Stimulated activated CD8-positive, alpha-beta memory T cell treated with anti-CD3 and anti-CD28 coated beads, Interleukin-7, amount 100 ng/mL, for 1 hour (primary cell): ENCODE measurements at places on chromosomes 6 and 20.

DNA sequence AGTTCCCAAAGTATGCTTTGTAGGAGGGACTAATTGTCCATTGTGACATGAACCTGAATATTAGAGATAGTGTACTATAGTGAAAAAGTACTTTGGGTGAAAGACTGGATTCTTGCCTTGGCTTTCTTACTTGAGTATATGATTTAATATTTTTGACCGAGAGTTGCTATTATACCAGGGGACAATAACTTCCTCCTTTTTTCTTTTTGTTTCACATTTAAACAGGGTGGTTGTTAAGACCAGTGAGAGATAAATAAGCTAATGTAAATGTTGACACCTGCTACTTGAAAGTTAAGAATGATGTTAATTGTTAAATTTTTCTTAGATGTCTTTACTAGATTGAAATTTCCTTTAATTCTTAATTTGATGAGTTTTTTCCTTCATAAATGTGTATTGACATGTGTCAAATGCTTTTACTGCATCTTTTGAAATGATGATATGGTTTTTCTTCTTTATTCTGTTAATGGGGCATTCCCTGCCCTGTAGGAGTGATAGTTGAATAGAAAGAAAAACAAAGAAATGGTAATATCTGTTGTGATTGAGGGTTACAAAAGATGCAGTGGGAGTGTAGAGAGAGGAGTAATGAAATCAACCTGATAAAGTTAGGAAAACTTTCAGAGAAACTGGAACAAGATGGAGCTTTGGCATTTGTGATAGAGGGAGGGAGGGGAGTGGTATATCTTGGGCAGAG lies 48.4 kb downstream of the ZFAND3 start:
- DNase-seq: no peak

DNA sequence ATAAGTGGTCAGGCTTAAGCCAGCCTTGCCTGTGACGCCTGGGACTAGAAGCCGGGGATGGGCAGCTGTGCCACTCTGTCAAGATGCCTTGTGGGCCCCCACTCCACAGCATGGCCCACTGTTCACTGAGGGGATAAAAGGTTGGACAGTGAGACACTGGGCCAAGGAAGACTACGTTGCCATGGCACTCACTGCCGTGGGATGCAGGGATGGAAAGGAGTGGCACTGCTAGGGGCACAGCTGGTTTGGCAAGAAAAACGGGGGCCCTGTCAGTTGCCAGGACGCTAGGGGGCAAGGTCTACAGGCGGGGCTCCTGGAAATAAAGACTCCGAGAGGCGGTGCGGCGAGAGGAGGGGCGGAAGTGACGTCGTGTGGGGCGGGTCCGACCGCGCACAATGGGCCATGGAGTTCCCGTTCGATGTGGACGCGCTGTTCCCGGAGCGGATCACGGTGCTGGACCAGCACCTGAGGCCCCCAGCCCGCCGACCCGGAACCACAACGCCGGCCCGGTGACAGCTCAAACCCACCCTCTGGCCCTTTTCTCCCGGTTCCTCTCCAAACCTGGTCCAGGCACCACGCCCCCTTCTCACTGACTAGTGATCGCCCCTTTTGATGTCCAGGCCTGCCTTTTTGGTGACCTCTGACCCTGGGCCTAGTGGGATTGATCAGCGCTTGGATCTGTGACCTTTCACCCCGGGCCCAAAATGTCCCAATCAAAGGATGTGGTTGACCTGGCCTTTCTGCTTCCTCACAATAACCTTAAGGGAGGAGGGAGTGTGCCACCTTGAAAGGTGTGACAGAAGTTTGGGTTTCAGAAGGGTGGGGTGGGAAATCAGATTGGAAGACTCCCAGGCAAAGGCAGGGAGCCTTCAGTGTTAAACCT lies at the start of gene ATAT1:
ATAT1 (plus strand) TSS at position 391 of the 883 bp plus-strand sequence.
- peak; percentile 85 for DNase-seq

DNA sequence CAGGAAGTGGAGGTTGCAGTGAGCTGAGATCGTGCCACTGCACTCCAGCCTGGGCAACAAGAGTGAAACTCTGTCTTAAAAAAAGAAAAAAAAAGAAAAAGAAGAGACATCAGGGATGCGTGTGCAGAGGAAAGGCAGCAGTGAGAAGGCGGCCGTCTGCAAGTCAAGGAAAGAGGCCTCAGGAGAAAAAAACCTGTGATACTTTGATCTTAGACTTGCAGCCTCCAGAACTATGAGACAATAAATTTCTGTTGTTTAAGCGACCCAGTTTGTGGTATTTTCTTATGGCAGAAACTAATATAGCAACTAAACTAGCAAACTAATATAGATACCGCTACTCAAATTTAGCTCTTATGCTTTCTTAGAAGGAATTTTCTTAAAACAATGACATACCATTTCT lies 36.1 kb downstream of the FGD2 start:
- no peak for DNase-seq

GRCh38 chr6:39035681-39036080 lies 12.9 kb upstream of the GLP1R start:
- no peak for DNase-seq

DNA sequence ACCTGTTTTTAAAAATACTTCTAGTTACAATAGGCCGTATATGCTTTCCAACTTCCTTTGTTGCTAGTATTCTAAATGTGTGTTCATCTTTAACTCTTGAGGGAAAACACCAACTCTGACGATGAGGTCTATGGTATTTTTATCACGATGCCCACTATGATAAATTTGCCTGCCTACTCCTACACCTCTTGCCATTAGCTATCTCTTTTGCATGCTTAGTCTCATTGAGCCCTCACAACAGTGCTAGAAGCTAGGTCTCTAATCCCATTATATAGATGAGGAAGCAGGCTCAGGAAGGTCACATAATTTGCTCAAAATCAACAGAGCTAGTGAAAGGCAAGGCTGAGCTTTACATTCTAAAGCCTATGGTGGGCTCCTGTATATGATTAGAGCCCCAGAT lies 13.2 kb downstream of the AAR2 start:
- DNase-seq: no peak

DNA sequence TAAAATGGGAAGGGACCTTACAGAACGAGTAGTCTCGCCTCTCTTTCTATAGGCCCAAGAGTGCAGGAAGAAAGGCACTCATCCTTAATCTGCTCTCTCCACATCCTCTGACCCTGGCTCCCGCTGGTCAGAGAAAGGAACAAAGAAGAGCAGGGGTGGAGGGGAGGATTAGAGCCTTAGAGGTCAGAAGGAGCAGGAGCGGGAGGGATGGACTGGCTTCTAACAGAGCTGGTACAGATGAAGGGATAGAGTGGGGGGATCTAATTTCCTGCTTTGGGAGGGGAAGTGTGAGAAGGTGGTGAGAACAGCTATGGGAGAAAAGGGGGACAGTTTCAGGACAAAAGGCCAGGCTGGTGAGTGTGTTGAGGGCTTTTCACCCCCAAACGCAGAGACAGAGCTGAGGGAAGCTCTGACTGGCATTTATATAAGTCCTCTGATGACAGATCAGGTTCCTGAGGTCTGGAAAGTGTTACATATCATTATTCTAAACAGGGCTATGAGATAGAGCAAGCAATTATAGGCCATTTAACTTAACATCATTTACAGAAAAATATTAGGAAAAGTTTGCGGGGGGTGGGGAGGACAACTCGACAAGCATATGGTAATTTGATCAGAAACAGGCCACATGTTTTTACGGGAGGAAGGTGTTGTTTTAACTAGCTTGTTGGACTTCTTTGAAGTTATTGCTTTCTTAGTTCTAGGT lies 111.1 kb downstream of the FOXC1 start:
- no peak for DNase-seq

- no peak for DNase-seq
These were observed 419.9 kb downstream of the QKI start for GRCh38 chr6:163834226-163834970.

DNA sequence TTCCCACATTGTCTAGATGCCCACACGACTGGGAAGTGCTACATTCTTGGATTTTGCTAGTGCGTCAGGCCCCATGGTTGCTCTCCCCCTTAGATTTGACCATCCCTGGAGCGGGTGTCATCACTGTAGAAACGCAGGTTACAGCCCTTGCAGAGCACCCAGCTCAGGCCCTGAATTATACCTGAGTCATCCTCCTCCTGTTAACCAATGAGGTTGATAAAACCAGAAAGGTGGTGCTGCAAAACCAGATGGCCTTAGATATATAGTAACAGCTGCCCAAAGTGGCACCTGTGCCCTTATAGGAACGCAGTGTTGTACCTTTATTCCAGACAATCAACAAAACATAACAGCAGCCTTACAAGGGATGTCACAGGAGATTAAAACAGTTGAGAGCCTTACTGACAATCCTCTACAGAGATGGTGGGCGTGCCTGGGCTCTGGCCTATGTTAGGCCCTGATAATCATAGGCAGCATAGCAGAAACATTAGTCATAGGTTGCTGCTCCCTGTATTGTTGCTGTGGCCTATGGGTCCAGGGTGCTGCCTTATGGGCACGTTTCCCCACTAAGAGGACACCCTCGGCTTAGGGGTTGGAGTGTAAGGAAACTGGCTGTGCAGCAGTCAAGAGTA lies 33.6 kb upstream of the HSF2 start:
- no peak for DNase-seq

DNA sequence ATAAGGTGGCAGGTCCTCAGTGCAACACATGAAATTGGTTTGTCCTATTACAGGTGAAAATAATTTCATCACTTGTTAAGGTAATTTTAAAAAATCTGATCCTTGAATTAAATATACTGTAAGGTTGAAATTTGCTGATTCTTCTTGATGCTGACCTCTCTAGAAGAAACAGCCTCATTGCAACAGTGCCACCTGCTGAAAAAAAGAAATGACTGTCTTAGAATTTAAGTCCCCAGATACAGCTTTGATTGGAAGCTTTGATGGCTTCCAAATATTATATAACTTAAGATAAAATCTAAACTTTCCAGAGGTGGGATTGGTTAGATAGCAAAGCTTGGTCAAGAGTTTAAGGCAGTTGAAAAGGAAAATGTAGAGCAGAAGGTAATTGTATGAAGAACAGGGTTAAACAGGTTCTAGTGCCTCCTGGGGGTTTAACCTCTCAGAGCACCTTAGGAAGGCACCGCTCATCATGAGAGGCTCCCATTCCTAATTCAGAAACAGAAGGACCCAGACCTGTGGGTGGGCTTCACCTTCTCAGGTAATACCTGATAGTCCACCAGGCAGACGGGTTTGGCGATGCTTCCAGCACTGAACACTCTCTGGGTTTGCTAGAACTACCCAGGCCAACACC lies 401.0 kb downstream of the PAX1 start:
- no peak for DNase-seq

DNA sequence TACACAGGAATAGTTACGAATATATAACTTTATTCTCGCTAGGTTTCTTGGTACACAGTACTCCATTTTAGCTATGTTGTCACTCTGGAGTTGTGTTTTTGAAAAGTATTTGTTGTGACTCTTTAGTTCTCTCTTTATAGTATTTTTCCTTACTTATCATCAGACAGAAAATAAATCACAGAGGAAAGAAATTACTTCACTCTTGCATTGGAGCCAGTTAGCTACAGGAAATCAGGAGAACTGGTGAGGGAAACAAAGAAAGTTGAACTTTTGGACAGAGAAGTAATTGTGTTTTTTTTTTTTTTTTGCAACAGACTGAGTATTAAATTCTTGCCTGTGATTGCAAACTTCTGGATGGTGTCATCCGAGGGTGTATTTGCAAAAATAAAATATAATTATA lies 33.9 kb downstream of the DSE start:
- no peak for DNase-seq

GRCh38 chr6:15517600-15517999 lies 145.2 kb downstream of the DTNBP1 start:
- no peak for DNase-seq

- no peak for DNase-seq
These were observed 96.6 kb downstream of the ARID1B start for GRCh38 chr6:156873654-156874380.

- no peak for DNase-seq
These were observed 153.4 kb upstream of the LRFN2 start for GRCh38 chr6:40740518-40740917.

- no peak for DNase-seq
These were observed 92.4 kb downstream of the RTN4IP1 start for GRCh38 chr6:106536851-106537250.

GRCh38 chr20:7362601-7363000 lies 577.7 kb downstream of the HAO1 start:
- DNase-seq: no peak

- DNase-seq: no peak
These were observed 29.0 kb upstream of the MANEA start for GRCh38 chr6:95548188-95548786.

- no peak for DNase-seq
These were observed 7.5 kb downstream of the CCM2L start for GRCh38 chr20:32017711-32018251.

DNA sequence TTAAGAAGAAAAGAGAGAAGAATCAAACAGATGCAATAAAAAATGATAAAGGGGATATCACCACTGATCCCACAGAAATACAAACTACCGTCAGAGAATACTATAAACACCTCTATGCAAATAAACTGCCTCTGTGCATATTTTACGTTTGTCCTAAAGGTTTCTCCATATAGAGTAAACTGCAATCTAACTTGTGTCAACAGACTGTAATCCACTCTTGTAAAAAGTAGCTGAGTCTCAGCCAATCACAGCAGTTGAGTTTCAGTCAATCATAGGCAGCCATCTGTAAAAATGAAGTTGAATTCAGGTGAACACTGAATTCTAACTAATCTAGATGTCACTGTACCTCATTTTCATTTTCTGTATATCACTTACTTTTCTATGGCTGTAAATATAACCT lies 112.2 kb upstream of the SYNCRIP start:
- DNase-seq: no peak

GRCh38 chr6:30821862-30822784 lies 62.2 kb upstream of the DDR1 start:
- DNase-seq: no peak

DNA sequence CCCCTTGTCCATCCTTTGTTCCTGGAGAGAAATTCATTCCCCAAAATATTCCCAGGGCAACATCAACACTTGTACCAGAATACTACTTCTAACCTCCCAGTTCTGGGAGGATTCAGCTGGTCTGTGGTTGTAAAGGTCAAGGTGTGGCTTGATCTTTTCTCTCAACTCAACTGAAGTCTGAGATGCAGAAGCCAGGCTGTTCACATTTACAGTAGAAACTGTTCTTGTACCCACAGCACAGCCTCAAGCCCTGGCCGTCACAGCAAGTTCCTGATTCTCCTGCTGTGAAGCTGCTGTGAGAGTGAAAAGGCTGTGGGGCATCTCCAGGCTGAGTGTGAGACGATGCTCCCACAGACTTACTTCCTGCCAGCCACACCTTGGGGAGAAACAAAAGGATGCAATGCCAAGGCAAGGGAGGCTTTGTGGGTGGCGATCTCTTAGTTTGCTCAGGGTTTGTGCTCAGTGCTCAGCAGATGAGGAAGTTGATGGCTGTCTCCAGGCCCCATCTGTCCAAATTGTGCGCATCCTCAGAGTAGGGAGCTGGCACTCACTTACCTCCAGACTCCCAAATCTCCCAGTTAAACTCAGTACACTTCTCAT lies 143.9 kb upstream of the FOXA2 start:
- DNase-seq: no peak

DNA sequence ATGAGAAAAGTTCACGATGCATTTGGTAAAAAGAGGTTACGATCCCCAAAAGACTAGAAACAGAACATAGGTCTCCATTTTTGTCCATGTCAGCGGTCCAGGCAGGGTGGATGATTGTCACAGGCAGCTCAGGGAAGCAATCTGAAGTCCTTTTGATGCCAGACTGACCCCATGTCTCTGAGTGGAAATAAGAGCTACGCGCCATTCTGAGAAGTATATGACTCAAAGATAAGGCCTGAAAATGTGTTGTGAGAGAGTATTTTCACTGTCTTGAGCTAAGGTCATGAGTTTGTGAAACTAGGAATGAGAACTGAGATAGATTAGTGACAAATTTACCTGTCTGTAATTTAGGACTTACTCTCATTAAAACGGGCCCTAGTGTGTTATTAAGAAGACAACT lies 69.5 kb downstream of the LYRM4 start:
- DNase-seq: no peak

GRCh38 chr6:145688493-145688905 lies 46.8 kb downstream of the EPM2A start:
- no peak for DNase-seq
